ENCODE measurements at places on chromosomes 1 and 21. TPM values are rescaled to one million over a fixed set of nuclear protein-coding genes. Genes with fewer than 3 reads are reported as not detected.

OR14K1 gene
- not detected for total RNA-seq

KCNJ6 gene
- total RNA-seq: not detected

GRCh38 chr1:35136780-35137179 is 56.2 kb downstream of the SFPQ start:
- no peak for DNase-seq

FABP3 gene
- total RNA-seq: 4,881 TPM

- DNase-seq: no peak
Observed at GRCh38 chr1:116006486-116006964, 30.2 kb downstream of the SLC22A15 start.

All from Right ventricle myocardium superior (tissue), 1 donor.